ENCODE measurements at places on chromosomes 3 and 15.
A peak's percentile ranks its signal among the peaks of the same experiment; 100 is the strongest.

GRCh38 chr15:75107516-75107907 lies 84.1 kb downstream of the PPCDC start:
- DNase-seq: no peak

- DNase-seq: peak; percentile 38
Observed at GRCh38 chr15:38846346-38846745, 281.7 kb upstream of the RASGRP1 start.

DNA sequence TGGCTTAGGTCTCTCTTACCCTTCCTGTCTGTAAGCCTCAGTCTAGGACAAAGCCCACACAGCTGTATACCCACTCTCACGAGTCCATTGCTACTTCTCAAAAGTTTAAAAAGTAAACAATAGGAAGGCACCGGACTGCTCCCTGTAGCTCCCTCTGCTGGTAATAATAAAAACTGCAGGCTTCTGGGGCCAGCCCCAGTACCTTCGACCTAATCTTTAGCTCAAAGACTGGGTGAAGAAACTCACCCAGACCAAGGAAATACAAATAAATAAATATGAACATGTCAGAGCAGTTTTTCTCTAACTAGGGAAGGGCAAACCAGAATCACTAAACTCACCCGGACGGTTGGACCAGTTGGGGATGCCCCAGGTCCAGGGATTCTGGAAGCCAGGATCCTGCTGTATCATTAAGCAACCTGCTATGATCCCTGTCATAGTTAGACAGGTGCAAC lies 5.0 kb downstream of the FAM219B start:
- DNase-seq: peak; percentile 39

- peak; percentile 39 for DNase-seq
Observed at GRCh38 chr3:157099326-157100095, 60.4 kb downstream of the CCNL1 start.

DNA sequence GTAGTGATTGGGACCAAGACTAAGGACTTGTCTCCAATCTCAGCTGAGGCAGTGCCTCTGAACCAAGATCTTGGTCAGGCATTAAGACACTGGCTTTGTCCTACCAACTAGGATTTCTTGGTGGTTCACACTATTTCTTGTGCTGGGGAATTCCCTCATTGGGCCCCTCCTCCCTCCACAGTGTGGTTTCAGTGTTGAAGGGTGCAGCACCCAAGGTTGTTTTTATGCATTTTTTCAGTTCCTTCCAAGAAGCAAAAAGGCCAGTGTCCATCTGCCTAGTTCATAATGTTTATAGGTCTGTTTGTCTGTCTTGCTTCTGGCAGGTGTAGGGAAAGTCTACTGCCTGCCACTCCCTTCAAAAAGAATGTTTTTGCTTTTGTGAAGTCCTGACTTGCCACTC lies 10.6 kb upstream of the ITPKA start:
- DNase-seq: peak; percentile 66

- DNase-seq: peak; percentile 65
Observed at GRCh38 chr3:122754929-122755328, 38.7 kb downstream of the HSPBAP1 start.

- DNase-seq: no peak
Observed at GRCh38 chr3:47573190-47574172, 5.2 kb downstream of the CSPG5 start.

GRCh38 chr3:127835993-127836882 lies 13.9 kb upstream of the MGLL start:
- no peak for DNase-seq

All from iris pigment epithelial cell (primary cell).